Stimulated activated CD4-positive, alpha-beta T cell treated with anti-CD3 and anti-CD28 coated beads, Interleukin-2, amount 100 ng/mL, for 48 hours (primary cell): ENCODE measurements at places on chromosomes 11 and 22.

DNA sequence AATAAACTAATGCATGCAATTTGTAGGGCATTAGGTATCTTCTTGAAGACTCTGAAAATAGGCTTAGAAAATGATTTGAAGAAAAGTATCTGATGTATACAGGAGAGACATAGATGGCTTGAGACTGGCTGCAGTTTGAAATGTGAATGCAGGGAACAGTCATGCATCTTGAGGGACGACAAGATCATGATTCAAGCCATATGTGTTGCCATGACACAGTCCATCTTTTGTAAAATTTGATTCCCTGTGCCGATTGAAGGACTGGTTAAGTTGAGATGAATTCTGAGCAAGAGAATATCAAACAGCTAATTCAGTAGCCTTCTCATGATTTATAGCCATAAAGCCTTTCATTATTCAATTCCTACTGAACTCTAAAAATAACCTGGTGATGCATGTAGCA is 231.6 kb downstream of the CASP12 start:
- no peak for DNase-seq

GRCh38 chr11:26573896-26574295 is 1.8 kb upstream of the MUC15 start:
- DNase-seq: no peak

DNA sequence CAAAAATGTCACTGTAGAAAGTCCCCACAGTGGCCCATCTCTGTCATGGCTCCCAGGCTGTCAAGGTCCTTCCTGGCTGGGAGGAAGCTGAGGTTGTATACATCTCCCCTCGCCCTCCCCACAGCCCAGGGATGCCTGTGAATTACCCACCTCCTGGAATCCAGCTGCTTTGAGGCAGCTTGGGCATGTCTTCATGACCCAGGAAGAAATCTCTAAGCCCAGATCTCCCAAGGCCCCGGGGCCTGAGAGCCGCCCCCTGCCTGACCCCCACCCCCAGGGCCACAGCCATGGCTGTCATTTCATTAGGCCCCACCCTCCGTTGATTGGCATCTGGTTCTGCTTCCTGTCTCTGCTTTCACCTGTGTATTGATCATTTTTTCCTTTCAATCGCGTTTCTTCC is 207.5 kb downstream of the TBC1D22A start:
- DNase-seq: no peak

DNA sequence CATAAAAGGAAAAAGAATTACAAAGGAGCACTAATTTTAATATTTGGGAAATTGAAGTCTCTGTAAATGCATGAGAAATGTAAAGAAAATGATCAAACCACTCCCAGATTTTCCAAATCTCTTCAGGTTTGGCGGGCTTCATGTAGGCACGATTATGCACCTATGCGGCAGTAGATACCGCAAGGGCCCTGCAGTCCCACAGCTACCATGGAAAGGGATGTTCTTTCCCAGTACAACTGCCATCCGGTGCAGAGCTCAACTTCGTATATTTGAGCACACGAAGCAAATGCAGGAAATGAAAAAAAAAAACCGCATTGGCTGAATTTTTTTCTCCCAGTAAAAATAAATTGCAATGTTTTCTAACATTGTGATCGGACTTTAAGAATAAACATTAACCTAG is 1.4 kb downstream of the SLC17A6 start:
- no peak for DNase-seq

- DNase-seq: no peak
Measured at GRCh38 chr11:124085997-124086846, 29.0 kb upstream of the VWA5A start.

DNA sequence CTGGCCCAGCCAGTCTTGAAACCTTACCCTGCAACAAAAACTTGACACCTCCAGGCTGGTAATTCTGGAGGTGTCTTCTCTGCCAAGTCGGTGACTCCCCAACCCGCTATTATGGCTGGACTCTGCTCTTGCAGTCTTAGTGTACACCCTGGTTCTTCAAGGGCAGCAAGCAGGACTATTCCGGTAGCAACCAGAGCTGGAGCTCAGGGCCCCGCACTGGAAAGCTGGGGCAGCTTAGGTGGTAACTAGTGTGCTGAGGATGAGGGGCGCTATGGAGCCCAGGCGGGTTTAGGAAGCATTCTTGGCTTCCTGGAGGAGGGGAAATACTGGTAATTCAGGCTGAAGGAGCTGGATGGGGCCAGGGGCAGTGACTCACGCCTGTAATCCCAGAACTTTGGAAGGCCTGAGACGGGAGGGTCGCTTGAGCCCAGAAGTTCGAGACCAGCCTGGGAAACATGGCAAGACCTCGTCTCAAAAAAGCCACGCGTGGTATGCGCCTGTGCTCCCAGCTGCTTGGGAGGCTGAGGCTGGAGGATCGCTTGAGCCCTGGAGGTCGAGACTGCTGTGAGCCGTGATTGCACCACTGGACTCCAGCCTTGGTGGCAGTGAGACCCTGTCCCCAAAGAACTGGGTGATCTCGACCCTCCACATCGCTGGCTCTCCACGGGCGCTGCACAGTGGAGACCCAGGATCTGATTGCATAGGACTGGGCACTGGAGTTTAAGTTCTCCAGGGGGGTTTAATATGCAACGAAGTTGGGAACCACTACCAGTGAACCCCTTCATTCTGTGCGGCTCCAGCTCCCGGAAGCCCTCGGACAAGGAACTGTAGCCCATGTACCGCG is 10.6 kb upstream of the AIFM3 start:
- DNase-seq: no peak

- DNase-seq: no peak
Measured at GRCh38 chr11:36048496-36049247, 104.8 kb downstream of the LDLRAD3 start.

- DNase-seq: no peak
Measured at GRCh38 chr11:8983552-8983951, 19.3 kb upstream of the TMEM9B start.

GRCh38 chr22:41781507-41781906 is 19.0 kb upstream of the CCDC134 start:
- no peak for DNase-seq

DNA sequence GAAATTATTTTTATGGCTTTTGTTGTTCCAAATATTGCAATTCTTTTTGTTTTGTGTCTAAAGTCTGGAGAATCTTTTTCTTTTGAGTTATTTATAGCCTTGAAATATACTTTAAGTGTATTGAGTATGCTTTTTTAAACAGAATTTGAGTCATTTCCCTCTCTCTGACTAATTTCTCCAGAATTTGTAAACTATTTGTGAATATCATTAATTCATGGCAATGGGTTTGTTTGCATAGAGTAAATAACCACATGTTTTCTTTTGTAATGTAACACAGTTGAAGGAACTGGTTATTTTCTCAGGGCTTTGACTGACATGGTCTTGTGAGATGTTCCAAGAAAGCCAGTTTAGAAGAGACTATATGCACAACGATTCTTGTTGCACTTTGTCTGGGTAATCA is 30.9 kb upstream of the MPEG1 start:
- no peak for DNase-seq

- no peak for DNase-seq
Measured at GRCh38 chr22:42884616-42885375, 27.7 kb upstream of the ARFGAP3 start.

DNA sequence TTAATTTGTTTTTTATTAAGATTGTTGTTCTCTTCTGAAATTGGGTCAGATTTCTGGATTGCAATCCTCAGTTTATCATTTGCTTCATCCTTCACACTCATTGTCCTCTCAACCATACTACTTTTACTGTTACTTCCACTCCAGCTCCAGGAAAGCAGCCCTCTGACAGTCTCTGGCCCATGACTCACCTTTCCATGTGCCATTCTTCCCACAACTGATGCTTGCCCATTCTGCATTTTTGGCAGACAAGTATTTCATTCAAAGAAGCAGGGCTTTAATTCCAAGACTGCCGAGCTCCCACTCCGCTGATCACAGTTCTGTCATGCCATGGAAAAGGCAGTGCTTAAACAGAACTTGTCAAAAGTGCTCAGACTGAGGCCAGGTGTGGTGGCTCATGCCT is 139.2 kb downstream of the WNT11 start:
- no peak for DNase-seq

- DNase-seq: no peak
Measured at GRCh38 chr11:95661162-95661561, 128.4 kb downstream of the FAM76B start.

DNA sequence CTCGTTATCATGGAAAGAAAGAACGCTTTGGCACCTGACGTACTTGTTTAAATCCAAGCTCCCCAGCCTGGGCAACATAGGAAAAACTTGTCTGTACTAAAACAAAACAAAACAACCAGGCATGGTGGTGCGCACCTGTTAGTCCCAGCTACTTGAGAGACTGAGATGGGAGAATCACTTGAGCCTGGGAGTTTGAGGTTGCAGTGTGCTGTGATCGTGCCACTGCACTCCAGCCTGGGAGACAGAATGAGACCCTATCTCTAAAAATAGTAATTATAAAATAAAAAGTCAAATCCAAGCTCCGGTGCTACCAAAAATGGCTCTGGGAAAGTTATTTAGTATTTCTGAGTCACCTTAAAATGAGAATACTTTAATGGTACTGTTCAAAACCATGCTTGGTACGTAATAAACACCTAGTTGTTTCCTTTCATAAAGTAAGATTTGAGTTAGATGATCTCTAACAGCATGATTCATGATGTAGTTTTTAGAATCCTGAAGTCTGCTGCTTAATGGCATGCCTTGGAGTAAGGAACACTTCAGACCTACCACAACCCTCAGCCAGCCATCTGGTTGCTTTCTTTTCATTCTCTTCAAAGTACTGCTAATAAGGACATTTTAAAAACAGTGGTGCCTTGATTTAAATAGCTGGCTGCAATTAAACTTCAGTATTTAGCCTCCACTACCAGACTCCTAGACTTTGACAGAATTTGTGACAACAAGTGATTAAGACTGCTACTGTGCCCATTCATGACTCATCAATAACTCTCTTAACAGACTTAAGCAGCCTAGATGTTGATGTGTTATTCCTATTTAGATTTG is 8.4 kb downstream of the PPME1 start:
- no peak for DNase-seq

- DNase-seq: no peak
Measured at GRCh38 chr11:72220696-72221363, 3.7 kb upstream of the INPPL1 start.

DNA sequence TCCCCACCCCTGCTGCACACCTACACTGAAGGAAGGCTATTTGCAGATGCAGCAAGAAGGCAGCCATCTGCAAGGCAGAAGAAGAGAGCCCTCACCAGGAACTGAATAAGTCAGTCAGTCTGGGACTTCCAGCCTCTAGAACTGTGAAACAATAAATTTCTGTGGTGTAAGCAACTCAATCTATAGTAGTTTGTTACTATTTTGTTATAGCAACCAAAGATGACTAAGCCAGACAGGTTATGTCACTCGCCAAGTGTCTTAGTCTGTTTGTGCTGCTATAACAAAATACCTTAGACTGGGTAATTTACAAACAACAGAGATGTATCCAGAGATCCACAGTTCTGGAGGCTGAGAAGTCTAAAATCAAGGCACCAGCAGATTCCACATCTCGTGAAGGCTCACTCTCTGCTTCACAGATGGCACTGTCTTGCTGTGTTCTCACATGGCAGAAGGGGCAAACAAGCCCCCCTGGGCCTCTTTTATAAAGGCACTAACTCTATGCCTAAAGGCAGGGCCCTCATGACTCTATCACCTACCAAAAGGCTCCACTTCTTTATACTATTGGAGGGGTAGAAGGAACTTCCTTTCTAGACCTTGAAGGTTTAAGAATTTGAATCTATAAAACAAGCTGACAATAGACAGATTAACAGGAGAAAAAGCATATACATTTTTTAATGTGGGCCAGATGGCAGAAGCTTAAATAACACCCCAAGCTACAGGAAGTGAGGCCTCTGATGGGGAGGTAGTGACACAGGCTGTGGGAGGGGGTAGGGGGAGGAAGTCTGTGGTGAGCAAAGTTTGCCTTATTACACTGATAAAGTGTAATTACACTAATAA is 12.3 kb downstream of the APOL6 start:
- DNase-seq: no peak

- DNase-seq: no peak
Measured at GRCh38 chr11:108757630-108758029, 92.8 kb downstream of the DDX10 start.

GRCh38 chr11:6855971-6856541 is 6.8 kb upstream of the OR10A2 start:
- DNase-seq: no peak

DNA sequence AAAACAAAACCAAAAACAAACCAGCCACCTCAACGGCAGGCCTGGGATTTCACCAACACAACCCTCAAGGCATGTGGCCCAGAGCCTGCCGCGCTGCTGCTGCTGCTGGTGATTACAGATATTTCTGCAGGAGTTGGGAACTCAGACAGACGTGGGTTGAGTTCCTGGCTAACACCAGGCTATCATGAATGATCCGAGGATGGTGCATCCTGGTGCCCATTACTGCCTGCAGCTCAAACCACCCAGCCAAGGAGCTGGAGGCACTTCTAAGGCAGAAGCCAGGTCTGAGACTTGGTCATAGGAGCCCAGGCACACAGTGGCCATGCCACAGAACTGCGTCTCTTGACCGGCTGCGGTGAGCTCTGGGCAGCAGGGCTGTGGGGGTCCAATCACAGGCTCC is 151.8 kb downstream of the MPPED1 start:
- DNase-seq: no peak

DNA sequence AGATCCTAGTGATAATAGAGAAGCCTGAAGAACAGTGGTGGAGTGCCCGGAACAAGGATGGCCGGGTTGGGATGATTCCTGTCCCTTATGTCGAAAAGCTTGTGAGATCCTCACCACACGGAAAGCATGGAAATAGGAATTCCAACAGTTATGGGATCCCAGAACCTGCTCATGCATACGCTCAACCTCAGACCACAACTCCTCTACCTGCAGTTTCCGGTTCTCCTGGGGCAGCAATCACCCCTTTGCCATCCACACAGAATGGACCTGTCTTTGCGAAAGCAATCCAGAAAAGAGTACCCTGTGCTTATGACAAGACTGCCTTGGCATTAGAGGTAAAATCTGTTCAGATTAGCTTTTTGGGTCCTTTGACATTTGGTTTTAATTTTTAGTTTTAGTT is 16.7 kb downstream of the CRKL start:
- DNase-seq: no peak

DNA sequence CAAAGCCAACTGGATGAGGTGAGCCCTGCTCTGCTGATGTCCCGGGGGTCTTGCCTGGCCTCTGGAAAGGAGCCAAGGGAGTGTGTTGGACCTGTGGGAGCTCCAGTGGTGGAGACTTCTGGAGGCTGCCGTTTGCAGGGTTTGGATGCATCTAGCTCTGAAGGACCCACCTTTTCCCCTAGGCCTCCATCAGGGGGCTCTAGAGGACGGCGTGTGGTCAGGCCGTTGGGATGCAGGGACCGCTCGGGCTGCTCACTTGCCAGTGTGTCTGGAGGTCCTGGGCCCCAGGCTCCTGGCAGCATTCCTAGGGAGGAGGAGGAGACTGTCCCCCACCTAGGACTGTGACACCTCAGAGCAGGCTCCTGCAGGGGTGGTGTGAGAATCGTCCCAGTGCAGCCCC is 58.3 kb downstream of the PRDM11 start:
- DNase-seq: no peak

GRCh38 chr11:82176945-82177344 is 556.7 kb downstream of the FAM181B start:
- no peak for DNase-seq

- no peak for DNase-seq
Measured at GRCh38 chr11:111408789-111409727, 30.0 kb upstream of the POU2AF1 start.

- DNase-seq: no peak
Measured at GRCh38 chr11:977830-978720, 52.4 kb downstream of the AP2A2 start.

GRCh38 chr11:6438979-6439571 is 1.7 kb downstream of the HPX start:
- DNase-seq: peak; percentile 41

- DNase-seq: peak; percentile 52
Measured at GRCh38 chr11:46537537-46538295, 56.1 kb downstream of the AMBRA1 start.

- DNase-seq: no peak
Measured at GRCh38 chr11:94131047-94131717, 2.5 kb downstream of the PANX1 start.
